SK-N-SH (cell line): ENCODE measurements at places on chromosomes 1 and 21. TPM values are rescaled to one million over a fixed set of nuclear protein-coding genes. Genes with fewer than 3 reads are reported as not detected.

Gene ICOSLG
- polyA plus RNA-seq, result 0.43 and 0.52 TPM in 2 replicates

Gene CHIA
- not detected in 2 replicates for polyA plus RNA-seq

Gene OR10K1
- polyA plus RNA-seq, result not detected in 2 replicates

Gene NLRP3
- polyA plus RNA-seq, result 0.62 and 0.87 TPM in 2 replicates

Gene TAL1
- not detected in 2 replicates for polyA plus RNA-seq

Gene DAB1
- polyA plus RNA-seq, result 2.3 and 2.9 TPM in 2 replicates

Gene TNFSF18
- 1.2 and 2.8 TPM in 2 replicates for polyA plus RNA-seq

DNA sequence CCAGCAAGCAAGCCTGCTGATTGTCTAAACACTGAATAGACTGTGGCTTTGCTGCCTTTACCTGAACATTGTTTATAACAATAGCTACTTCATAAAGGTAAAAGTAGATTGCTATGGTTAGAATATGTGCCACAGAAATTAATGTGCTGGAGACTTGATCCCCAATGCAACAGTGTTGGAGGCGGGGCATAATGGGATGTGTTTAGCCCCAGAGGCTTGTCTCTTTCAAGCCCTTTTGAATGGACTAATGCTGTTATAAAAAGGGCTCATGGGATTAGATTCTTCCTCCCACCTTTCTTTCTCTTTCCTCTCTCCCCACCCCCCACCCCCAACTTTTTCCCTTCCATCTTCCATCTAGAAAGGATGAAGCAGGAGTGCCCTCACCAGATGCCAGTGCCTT is 80.2 kb upstream of the PPP2R5A start:
- DNase-seq, result no peak

DNA sequence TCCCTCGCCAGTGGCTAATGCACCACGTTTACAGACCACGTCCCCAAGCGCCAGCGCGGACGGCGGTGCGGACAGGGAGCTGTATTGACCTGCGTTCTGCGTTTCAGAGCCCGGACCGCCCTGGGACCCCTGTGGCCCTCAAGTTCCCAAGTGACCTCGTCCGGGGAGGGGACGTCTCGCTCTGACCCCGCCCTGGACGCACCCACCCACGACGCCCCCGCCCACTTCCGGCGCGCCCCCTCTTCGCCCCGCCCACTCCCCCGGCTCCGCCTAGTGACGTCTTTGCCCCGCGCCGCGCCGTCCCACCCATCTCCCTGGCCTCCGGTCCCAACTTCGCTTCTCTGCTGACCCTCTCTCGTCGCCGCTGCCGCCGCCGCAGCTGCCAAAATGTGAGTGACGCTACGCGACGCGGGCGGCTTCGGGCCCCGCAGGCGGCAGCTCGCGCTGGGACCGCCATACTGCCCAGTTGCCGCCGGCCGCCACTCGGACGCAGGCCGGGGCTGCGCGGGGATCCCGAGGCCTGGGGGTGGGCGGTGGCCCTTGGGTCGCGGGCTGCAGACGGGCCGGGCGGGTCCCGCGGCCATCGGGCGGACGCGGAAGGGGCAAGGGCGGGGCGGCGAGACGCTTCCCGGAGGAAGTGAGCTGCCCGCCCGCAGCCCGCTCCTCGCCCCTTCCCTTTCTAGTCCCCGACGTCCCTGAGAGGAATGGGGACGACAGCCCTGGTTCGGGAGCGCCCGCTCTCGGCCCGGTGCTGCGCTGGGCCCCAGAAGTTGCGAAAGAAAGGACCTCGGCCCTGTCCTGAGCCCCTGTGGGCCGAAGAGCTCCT is at the start of gene VAMP3:
Gene VAMP3, plus strand, starts transcription at position 300 of the 826 bp plus-strand sequence. Its CDS starts 88 bp downstream, at position 388.
- peak; percentile 99 for DNase-seq

DNA sequence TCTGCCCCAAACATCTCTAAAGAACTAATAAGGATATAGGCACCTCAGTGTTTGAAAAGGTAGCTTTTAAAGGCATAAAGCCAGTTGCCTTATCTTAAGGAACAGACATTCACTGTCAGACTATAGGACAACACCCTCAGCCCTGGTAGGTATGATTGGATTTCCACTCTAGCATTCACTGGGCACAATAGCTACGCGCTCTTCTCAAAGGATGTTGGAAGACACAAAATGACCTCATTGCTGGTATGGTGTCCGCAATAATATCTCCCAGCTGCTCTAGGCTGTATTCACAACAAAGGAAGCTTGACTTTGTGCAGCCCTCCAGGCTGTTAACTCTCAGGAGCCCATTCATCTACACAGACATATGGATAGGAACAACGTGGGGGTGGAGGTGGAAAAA is 119.4 kb upstream of the CXADR start:
- no peak for DNase-seq

DNA sequence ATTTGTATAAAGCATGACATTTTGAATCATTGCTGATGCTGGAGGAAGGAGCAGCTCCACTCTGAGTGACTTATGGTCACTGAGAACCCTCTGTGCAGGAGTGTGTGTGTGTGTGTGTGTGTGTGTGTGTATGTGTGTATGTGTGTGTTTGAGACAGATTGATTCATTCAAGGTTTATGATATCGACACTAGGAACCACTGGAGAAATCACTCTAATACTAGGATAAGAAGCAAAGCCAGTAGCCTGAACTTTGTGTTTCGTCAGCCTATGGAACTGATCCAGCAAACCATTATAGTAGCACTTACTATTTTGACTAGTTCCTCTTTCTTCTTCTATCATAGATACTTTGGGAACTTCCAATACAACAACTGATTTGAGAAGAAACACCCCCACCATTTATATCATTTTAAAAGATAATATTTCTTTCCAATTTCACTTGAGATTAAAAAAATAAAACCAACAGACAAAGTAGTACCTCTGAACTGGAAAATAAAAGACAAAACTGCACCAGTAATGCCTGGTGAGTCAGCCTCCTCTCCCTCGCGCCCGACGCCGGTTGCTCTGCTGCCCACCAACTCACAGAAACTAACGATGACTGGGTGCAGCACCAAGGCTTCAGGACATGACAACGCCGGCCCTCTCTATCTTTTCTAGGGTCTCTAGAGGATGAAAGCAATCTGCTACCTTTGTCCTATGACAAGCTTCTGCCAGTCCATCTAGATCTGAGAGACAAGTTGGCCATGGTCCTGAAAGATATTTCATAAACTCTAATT is 20.9 kb downstream of the SLAMF1 start:
- DNase-seq, result no peak

DNA sequence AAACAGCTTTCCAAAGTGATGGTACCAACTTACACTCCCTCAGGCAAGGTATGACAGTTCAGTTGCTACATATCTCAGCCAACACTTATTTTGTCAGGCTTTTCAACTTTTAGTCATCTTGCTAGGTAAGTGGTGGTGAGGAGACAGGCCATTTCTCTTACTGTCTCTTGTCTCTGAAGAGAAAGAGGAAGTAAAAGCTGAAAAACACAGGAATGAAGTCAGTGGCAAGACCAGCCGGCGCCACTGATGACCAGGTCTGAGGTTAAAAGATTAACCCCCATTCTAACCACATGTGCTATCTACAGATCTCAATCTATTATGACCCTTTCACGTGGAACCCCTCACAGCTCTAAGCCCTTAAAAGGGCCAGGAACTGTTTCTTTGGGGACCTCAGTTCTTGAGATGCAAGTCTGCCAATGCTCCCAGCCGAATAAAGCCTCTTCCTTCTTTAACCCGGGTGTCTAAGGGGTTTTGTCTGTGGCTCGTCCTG is 4.2 kb downstream of the ADCY10 start:
- DNase-seq, result no peak

GRCh38 chr1:58331156-58331555 is 215.4 kb downstream of the OMA1 start:
- DNase-seq, result no peak

GRCh38 chr1:90650401-90650800 is 66.7 kb downstream of the BARHL2 start:
- no peak for DNase-seq

GRCh38 chr21:43834146-43834905 is 30.7 kb upstream of the AGPAT3 start:
- DNase-seq, result peak; percentile 8

GRCh38 chr1:240109920-240110636 is 18.4 kb downstream of the FMN2 start:
- DNase-seq, result no peak

DNA sequence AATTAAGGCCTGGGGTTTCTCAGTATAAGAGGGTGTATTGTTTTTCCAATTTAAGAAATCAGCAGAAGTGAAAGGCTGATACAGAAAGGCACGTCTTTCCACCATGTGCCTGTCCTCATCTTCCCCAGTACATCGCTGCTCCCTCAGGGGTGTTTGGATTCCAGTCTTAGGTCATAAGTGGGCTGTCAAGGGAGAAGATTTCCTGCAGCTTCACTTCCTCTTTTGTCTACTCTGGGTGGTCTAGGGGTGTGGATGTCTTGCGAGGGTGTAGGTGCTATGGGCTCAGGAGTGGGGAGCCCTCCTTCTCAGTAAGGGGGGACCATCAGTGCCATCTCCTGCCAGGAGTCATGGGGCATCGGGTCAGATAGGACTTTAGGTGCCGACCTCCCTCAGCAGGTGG is 999.8 kb upstream of the NCAM2 start:
- no peak for DNase-seq

- no peak for DNase-seq
Observed at GRCh38 chr1:72579629-72580028, 297.3 kb upstream of the NEGR1 start.

DNA sequence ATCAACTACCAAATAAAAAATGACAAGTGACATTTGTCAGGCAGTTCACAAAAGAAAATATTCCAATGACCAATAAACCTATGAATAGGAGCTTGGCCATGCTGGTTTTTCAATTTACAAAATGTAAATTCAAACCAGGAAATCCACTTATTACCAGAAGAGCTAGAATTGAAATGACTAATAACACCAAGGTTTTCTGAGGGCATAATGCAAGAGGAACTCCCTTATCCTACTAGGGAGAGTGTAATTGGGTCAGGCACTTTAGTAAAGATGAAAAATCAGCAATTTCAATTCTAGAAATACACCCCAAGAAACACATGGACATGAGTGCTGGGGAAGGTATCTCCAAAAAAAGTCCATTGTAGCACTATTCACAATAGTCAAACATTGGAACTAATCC is 16.7 kb upstream of the TIAM1 start:
- no peak for DNase-seq

DNA sequence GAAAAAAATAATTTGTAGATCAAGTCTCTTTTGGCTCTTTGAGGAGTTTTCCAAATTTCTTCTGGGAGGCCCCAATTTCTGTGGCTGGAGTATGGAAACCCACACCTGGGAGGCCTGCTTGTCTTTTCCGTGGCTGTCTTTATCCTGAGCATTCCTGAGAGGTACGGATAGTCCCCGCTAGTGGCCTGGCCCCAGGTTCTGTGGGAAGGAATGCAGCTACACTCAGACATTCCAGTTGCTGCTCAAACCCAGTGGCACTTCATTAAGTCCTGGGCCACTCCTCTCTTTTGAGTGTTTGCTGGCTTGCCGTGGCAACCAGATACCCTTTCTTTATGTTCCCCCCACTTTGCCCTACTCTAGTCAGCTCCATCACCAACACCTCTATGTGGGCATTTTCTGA is 310.4 kb downstream of the ASTN1 start:
- no peak for DNase-seq

DNA sequence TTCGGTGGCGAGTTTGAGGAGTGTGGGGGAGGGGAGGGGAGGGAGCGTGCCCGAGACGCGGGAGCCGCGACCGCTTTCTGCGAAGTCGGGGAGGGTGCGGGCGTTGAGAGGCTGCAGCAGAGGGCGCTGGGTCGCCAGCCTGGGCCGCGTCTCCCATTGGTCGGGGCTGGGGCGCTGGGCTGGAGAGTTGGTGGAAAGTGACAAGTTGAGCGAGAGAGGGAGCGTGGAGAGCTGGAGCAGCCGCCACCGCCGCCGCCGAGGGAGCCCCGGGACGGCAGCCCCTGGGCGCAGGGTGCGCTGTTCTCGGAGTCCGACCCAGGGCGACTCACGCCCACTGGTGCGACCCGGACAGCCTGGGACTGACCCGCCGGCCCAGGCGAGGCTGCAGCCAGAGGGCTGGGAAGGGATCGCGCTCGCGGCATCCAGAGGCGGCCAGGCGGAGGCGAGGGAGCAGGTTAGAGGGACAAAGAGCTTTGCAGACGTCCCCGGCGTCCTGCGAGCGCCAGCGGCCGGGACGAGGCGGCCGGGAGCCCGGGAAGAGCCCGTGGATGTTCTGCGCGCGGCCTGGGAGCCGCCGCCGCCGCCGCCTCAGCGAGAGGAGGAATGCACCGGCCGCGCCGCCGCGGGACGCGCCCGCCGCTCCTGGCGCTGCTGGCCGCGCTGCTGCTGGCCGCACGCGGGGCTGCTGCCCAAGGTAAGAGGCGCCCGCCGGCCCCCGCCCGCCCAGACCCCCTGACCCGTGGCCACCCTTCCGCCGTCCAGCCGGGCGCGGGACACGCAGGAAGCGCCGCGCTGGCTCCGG is at the start of gene ROR1:
Gene ROR1, plus strand, starts transcription at position 203 of the 802 bp plus-strand sequence.
- DNase-seq, result peak; percentile 95

DNA sequence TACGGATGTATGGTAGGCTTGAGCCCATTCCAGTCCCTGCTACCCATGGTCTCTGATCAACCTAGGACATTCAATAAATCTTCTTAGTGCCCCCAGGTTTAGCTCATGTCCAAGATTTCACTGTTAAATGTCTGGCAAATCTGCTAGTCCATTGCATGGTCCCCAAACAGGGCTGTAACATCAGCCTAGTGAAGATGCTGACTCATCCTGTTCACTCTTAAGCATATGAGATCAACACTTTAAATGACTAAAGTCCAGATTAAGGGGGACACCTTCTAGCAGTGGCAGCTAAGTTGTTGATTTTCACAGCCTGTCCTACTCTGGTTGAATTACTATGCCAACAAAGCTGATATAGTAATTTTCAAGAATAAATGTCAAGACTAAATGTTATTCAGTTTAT is 46.5 kb upstream of the NUF2 start:
- DNase-seq, result no peak

DNA sequence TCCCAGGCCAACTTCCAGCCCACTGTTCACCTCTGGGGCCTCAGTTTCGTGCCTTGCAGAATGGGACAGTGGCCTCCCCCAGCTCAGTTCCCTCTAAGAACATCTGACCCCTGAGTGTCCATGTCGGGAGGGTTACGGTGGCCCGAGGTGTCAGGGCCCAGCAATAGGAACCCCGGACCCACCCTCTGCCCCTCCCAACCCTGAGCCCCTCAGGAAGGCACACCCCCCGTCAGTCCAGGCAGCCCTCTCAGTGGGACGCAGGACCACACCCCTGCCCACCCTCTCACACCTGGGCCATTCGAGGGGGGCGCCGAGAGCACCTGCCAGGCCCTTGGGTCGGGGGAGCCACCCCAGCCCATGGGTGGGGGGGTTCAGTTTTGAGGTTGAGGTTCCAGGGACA is 447 bp downstream of the TTC34 start:
- no peak for DNase-seq

DNA sequence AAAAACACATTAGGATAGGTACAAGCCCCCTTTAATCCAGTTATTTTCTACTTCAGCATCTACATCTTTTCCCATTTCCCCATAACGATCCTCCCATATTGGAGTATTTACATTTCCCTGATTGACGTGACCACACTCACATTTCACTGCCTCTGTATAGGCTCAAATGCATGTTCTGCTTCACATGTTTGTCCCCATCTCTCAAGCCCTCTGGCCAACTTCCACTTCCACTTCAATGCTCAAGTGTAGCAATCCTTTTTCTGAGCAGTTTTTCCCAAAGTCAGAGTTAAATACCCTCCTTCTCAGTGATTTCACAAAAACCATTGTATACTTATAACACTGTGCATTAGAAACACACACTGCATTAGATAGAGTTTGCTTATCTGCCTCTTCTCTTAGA is 61.8 kb upstream of the TTLL7 start:
- no peak for DNase-seq
